ENCODE measurements at places on chromosomes 4 and X. TPM values are rescaled to one million over a fixed set of nuclear protein-coding genes. Genes with fewer than 3 reads are reported as not detected.
A peak's percentile ranks its signal among the peaks of the same experiment; 100 is the strongest.

Gene TCEAL9
- total RNA-seq: 65.4 TPM

- no peak for DNase-seq
These were observed 51.0 kb downstream of the CYTL1 start for GRCh38 chr4:4968161-4968725.

DNA sequence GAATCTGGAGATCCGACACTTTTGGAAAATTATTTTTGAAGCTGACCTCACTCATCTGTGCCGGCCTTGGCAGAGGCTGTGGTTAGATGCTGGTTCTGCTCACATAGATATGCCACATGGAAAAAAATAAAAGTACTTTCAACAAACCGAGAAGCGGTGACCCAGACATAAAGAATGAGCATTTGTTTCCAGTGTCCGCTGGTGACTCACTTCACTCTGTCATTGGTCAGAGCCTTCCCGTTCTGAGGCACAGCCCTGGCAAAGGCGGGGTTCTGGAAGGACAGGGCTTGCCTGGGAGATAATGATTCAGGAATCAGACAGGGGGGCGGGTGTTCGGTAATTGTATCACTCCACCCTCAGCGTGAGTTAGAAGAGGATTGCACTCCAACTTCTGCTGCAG, 172.4 kb upstream of the MXRA5 start:
- peak; percentile 2 for DNase-seq

Gene TLR1
- total RNA-seq: 0.11 TPM

Gene ARHGAP24
- 0.55 TPM for total RNA-seq

Gene MYL5
- 11.0 TPM for total RNA-seq

DNA sequence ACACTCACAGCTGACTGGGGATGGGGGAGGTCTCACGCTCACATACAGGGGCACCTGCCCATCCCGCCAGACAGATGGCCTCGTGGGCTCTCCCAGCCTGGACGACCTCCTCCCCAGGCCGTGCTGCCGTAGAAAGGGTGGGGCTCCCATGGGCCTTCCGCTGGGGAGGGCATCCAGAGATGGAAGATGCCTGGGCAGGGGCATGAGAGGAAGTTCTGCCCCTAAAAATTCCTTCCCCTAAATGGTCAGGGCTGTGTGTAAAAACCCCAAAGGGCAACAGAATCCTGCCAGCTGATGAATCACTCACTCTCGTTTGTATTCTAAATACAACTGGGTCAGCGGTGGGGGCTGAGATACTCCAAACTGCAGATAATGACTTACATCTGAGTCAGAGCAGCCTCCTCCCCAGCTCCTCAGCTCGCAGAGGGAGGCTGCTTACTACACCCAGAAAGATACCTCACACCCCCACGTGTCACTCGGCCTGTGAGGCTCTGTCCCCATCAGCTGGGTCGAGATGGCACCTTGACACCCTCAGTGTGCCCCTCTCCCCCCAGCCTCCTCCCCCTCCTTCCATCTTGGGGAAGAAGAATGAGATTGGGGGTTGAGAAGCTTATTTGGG, 10.1 kb downstream of the WDR1 start:
- no peak for DNase-seq

Gene LRP2BP
- total RNA-seq: 0.17 TPM

DNA sequence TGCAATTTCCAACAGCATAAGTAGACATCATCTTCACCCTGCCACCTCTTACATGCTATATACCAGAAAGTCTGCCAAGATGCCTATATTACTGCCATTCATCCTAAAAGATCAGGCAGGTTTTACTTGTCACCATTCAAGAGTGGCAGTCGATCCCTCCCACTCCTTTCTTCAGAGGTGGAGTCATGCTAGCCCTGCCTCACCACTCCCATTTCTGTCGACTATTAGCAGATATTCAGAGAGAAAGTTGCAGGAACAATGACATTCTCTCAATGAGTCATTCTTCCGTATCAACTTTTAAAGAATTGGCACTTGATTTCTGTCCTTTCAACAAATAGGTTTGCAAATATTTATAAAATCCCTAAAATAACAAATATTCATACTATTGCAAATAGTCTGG, 1060.1 kb downstream of the ADGRL3 start:
- DNase-seq: no peak

Gene CENPVL1
- not detected for total RNA-seq

Gene SPIN2A
- total RNA-seq: 0.60 TPM

DNA sequence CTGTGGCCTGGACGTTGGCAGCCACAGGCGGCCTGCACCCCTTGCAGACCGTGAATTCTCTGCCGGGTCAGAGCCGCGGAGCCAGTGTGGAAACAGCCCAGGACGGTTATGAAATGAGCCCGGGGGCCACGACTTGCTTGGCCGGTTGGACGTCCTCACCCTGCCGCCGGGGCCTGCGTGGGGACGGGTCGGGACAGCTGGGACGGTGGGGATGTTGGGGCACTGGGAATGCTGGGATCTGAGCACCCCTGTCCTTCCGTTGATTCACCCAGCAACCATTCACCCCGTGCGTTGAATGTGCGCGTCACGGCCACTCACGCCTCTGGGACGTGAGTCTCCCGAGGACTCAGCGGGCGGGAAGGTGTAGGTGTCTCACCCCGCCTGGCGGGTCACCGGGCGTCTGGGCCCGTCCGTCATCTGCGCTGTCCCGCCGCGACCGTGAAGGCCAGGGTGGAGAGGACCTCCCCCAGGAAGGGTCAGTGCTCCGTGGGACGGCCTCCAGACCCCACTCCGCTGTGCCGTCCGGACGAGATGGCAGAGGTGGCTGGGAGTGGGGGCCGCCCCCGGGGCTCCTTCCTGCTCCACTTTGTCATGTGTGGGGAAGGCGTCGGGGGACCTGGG, 4.5 kb upstream of the PLCXD1 start:
- no peak for DNase-seq

DNA sequence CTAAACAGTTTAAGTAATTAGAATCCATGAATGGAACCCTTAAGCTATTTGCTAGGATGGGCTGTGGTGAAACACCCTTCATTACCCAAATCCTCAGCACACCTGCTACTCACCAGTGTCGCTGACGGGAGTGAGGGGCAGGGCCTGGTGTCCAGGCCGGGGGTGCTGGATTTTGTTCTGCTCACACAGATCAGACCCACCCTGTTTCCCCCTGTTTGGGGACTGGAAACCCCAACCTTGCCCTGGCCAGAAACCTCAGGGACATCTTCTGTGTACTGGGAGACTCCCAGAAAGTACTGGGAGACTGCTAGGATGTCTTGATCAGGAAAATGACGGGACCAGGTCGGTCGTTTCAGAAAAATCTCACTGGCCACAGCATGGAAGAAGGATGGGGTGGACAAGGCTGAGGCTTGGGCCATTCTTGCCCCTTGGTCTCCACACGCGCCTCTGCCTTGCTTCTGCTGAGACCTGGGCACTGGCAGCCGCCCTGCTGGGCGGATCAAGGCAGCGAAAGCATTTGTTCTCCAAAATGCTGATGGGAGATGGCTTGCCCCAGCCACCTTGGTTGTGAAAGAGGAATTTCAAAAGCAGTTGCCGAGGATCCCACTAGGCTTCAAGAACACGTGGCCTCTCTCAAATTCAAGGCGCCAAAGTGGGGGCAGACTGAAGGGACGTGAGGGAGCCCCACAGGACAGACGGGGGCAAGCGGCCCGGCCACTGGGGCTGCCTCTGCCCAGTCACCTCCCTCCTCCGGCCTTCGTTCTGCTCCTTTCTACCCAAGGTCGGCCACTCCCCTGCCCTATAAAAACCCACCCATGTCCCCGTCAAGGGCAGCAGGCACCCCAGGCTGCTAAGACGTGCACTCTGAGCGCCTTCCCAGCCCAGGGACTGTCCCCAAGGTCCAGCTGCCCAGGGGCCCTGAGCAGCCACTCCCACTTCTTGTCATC, 23.5 kb upstream of the PDE6B start:
- no peak for DNase-seq

Gene MAGEB17
- total RNA-seq: not detected

GRCh38 chrX:124117325-124117724, 155.8 kb downstream of the STAG2 start:
- no peak for DNase-seq

Gene SCOC
- 65.2 TPM for total RNA-seq

DNA sequence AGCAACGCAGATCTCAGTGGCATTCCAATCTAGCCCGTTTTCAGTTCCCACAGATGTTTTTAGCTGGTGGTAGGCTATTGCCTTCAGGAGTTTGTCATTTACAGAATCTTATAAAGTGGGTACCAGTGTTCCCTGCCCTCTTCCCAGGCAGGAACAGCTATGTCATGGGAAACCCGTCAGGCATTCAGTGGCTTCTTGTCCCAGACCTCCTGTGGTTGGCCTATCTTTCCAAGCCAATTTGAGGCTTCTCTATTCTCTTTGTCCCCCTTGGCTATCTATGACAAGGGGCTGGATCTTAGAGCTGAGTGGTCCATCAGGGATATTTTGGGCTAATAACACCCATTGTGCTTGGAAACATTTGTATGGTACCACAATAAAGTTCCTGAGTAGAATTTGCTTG, 33.6 kb upstream of the RPL34 start:
- no peak for DNase-seq

DNA sequence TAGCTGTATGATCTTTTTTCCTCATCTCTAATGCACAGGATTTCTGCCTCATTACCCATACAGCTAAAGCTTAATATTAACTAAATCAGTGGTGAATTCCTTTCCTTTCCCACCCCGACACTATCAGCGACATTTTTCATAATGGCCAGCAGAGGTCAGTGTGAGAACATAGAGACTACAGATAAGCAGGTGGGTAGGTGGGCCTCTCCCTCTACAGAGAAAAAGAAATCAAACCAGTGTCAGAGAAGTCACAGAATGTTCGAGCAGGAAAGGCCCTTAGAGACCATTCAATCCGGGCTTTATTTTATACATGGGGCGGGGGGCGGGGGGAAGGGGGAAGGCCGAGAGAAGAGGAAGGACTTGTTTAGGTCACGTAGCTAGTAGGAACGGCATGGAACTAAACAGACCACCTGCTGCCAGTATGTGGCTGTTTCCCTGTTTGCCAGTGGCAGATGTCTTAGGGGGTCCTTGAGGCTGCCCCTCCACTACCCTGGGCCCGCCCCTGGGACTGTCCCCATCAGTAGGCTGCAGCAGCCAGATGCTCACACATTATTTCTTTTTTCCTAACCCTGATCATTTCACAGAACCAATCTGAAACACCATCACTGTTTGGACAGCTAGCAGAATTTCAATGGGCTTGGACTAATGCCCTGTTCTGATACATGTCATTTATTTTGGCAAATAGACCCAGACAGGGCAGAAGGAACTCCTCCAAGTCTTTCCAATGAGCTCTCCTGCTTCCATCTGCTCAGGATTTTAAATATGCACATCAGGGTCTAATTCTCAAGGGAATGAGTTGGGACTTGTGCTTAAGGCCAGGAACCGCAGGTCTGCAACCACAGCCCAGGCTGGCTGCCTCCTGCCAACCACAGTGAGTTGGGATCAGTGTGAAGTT, 133.4 kb downstream of the ATG4A start:
- DNase-seq: peak; percentile 37

Gene ADGRL3
- 0.04 TPM for total RNA-seq

Gene ENPEP
- total RNA-seq: not detected

DNA sequence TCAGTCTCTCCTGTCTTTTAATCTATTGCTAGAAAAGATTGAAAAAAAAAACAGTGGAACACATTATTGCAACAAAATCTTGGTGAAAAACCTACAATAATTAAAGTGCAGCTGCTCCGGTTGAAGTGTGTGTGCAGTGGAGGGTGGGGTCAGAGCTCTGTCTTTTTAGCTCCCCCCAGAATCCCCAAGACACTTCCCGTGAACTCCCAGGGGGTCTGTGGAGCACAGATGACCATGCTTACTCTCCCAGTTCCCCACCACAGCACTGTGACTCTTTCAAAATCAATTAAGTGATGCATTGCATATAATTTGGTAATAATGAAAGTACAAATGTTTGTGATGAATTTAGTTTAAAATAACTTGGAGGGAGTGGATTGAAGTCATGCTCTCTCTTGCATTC, 15.7 kb upstream of the SLC10A4 start:
- DNase-seq: no peak

Gene NUDT10
- total RNA-seq: not detected

Gene PDCL2
- not detected for total RNA-seq

DNA sequence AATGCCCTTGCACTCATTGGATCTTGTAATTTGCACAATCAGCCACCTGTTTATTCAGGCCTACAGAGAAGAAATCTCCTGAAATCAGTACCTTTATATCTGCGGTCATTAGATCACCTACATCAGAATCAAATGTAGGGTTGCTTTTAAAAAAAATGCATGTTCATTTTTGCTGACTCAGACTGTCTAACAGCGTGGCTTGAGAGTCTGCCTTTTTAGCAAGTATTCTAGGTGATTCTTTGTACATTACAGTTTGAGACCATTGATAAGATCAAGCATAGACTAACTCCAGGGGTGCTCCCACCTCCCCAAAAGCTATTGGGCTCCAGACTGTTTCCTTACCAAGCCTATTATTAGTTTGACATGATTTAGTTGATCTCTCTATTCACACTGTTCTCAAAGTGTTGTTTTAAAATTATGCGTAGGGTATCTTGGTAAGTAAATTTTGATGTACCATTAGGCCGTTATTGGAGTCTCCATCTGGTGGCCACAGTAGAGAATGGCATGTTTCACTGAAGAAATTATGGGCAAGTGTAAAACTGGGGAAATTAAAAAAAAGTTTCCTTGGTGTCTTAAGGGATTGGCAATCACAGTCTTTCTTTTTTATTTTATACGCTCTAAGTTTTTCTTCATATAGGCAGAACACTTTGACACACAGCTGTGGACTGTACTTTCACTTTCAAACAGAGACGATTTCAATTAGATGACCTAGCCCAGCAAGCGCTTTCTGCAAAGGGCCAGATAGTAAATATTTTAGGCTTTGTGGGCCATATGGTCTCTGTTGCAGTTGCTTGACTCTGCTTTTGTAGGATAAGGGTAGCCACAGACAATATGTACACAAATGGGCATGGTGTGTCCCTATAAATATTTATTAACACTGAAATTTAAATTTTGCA, 33.7 kb upstream of the MSL3 start:
- peak; percentile 0 for DNase-seq

DNA sequence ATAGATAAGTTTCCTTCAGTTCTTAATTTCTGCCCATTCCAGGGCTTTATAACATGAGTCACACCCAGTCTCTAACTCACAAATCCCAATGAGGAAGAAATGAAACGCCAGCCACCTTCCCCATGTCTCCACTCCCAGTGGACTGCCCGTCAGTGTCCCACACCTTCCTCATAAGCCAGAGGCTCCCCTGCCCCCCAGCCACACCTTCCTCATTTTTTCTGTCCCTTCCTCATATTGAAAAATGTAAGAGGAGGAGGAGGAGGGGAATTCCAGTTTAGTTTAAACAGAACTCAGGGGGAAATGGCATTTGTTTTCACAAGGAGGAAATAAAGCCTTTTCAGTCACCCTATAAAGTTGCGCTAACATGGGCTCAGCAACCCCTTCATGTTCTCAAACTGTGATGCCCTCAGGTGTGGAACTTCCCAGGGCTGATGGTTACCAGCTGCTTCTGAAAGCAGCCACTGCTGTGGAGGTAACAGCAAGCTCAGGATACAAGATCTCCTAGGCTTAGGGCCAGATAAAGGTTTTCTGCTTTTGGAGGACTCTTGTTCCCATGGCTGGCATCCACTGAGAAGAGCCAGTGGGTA, 97.8 kb downstream of the PARM1 start:
- DNase-seq: no peak

DNA sequence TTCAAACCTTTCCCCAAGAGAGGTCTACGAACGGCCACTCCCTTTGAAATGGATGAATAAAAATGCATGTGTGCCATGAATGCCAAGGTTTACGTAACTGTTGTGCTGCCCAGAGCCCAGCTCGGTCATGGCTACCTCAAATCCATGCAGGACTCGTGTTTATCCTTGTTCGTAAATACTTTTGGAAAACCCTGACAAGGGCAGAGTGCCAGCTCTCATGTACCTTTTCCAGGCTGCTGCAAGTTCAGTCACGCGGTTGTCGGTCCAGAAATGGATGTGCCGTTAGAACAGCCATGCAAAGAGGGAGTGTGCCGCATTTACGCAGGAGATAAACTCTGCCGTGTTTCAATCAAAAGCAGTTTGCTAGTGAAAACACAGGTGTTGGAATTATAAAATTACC, 123.4 kb downstream of the AMELX start:
- no peak for DNase-seq

Data from HepG2 (cell line).